ENCODE measurements at places on chromosomes 5 and 9.

DNA sequence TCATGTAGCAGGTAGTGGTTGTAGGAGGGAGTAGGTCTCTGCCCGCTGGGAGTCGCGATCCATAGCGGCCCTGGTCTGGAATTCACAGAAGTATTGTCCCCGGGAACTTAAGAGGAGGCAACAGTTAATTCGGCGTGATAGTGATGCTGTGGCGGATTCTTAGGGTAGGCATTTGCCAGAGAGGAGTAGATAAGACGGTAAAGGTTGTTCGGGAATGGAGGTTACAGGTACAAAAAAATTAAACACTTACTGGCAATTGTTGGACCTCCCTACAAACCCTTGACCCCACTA is 679 bp downstream of the SMC5 start:
- no peak for DNase-seq

DNA sequence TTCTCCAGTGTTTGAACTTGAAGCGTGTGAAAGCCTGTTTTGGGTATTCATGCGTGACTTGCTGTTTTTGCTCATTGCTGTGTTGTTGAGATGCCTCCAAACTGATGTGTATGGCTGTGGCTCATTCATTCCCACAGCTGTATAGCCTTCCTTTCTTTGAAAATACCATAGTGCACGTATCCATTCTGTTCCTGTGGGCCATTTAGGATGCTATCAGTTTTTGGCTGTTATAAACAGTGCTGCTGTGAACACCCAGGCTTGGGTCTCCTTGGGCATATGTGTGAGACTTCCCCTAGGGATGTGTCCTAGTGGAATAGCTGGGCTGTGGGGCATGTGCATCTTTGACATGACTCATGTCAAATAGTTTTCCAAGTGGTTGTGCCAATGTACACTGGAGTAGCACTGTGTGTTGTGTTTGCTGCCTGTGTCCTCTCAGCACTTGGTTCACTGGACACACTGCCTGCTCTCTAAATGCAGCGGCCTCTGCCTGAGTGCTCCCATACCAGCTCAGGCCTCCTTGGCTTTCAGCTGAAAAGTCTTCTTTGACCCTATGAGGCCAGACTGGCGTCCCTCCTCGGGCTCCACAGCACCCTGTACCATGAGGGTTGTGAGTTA is 102.6 kb upstream of the TBC1D2 start:
- no peak for DNase-seq

- DNase-seq = no peak
Observed at GRCh38 chr9:94881940-94882339, 155.4 kb downstream of the AOPEP start.

- DNase-seq = no peak
Observed at GRCh38 chr5:112294126-112294525, 125.0 kb downstream of the EPB41L4A start.

DNA sequence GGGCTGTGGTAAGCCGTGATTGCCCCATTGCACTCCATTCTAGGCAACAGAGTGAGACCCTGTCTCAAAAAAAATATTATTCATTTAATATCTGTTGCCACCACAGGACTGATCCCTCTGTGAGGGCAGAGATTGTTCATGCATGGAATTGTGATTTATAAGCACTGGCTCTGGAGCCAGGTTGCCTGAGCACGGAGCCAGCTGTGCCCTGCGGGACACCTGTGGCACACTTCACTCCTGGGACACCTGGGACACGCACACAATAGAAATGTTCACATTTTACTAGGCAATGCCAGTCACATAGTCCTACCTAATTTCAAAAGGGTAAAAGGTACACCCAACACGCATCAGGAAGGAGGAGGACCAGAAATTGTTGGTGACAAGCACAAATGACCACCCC is 83.0 kb upstream of the GABRP start:
- DNase-seq = no peak

DNA sequence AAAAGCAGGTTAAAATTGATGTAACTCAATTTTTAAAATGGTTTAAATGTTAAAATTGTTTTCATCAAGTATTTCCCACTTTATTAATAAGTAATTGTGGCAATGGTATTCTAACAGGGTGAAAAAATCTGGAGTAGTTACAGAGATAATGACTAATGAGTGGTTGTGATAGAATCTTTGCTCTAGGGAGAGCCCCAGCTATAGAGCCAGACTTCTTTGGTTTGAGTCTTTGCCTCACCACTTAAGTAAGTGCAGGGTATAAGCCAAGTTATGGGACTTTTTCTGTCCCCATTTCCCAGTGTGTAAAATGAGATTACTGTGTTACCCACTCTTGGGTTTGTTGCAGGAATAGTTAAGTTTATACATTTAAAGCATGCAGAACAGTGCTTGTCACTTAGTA is 158.1 kb downstream of the FER start:
- no peak for DNase-seq

DNA sequence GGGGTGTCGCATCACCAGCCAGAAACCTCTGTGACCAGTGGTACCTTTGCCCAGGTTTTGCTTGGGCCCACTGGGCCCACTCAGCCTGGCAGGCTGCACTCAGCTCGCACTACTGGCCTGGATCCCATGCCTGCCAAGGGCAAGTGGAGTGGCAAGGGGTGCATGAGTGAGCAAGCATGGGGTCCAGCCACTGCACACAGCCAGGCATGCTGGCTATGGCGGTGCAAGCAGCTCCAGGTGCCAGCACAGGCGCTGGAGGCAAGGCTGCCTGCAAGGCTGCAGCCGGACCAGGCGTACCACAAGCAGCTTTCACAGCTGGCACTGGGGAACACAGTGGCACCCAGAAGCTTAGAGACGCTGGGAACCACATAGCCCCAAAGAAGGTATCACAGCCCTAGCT is 80.1 kb downstream of the NLN start:
- DNase-seq = no peak

DNA sequence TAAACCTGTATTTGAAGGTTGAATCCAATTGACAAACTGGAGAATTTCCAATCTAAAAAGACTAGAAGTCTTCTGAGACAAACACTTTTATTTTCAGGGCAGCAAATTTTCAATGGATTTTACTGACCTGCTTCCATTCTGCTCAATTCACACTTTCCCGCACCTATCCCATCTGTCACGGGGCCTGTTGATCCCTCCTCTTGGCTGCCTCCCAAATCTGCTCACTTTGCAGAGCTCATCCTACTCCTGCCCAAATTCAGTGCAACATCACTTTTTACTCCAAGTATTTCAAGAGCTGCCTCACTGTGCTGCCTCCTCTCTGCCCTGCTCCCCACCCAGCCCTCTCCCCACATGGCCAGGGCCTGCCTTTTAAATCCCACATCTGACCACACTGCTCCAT is 35.1 kb downstream of the GOLM1 start:
- no peak for DNase-seq

- DNase-seq = no peak
Observed at GRCh38 chr9:89177944-89178829, at the start of gene SHC3. Gene SHC3, minus strand, starts transcription at chr9:89178818. Its CDS starts 358 bp downstream, at chr9:89178460.

DNA sequence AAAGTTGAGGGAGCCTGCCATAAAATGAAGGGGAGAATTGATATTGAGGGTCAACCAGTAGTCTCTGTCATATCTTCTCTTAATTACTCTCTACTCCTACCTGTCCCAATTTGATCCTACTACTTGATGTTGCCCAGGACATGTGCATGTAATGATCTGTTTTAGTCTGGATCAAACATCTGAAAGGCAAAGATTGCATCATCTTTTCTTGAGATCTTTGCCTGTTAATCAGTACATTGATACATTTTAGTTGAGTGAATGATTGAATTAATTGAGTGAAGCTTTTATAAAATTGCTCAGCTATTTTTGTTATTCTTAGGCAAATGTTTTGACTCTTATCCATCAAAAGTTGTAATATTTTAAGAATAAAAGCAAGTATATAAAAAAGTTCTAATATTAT is 21.7 kb downstream of the ARHGEF28 start:
- DNase-seq = no peak

DNA sequence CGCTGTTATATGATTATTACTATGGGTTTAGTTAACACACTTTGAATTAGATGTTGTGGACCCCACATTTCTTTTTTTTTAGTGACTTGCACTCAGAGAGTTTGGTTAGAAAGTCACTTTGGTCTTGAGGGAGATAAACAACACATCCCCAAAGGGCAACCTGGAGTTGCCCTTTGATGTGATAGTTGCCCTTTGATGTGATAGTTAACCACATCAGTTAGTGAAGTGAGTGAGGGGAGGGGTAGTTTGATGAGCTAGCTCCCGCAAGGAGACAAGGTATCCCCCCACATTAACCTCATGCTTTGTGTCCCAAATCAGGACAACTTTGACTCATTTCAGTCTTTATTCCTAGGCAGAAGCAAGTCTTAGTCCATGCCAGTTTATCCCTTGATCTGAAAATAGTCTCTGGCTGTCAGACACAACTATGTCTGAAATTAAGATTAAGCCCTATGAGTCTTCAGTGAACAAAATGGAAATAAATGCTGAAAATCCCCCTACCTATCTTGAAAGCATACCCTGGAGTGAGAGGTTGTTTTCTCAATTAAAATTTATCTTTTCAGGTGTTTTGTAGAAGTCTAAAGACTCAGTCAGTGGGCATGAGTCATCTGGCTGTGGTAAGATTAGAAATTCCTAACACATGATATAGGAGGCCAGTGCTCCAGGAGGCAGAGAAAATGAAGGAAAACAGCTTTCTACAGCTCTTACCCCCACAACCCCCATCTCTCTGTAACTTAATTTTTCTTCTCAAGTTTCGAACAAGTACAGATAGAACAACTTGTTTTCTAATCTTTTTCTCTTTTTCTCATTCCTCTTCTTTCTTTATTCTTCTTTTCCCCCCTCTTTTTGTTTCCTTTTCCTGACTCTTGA is 208.9 kb upstream of the DMRTA1 start:
- DNase-seq = no peak

DNA sequence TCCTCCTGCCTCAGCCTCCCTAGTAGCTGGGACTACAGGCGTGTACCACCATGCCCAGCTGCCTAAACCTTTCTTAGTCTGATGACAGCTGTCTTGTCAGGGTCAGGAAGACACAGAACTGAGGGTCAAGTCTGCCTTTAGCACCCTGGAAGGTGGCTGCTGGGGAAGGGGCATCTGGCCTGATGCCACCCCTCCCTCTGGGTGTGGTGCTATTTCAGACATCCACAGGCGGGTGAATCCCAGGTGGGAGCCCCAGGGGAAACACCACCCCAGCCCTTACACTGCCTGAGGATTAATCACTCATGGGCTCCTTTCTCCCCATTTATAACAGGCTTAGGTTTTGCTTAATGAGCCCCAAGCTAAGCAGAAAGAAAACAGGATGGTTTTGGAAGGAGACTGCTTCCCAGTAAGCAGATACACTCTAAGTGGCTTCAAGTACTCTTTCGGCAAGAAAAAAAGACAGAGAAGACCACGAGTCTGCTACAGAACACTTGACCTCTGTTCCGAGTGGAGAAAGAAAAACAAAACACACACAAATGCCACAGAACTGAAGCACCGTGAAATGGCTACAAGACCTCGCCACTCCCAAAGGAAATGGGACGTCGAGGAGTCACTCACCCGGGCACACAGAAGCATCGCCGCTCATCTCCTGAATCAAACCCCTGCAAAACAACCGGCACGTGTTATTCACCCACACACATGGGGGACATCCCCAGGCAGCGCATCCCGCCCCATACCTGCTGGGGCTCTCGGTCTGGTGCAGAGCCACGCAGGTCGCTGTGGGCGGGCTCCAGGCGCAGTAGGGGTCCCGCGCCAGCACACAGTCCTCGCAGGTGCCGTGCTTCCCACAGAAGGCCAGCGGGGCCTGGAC is 62.4 kb downstream of the SECISBP2 start:
- no peak for DNase-seq

GRCh38 chr9:71781391-71781790 is 13.1 kb upstream of the CEMIP2 start:
- DNase-seq = no peak

DNA sequence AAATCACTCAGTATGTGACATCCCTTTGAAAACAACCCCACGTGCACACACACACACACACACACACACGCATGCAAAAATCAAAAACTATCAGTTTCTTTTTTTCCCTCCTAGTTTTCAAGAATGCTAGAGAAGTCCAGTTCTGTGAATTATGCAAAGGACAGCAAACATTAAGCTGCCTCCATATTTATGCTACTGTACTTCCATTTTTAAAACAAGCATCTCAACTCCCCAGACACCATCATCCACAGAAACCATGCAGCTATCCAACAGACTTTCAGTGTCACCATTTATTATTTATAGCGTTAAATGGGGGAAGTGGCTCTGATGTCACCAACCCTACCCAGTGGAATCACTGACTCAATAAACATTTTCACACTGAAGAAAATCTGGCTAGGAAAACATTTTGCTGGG is 1.6 kb downstream of the FBXW11 start:
- peak; percentile 36 for DNase-seq

GRCh38 chr9:116641292-116642059 is 45.6 kb upstream of the TRIM32 start:
- no peak for DNase-seq

- no peak for DNase-seq
Observed at GRCh38 chr5:84783003-84783402, 398.3 kb upstream of the EDIL3 start.

- no peak for DNase-seq
Observed at GRCh38 chr5:168674893-168675482, 95.8 kb upstream of the PANK3 start.

- no peak for DNase-seq
Observed at GRCh38 chr9:37942621-37943344, 38.9 kb upstream of the SLC25A51 start.

- no peak for DNase-seq
Observed at GRCh38 chr5:172953776-172954675, 5.2 kb upstream of the RPL26L1 start.

- no peak for DNase-seq
Observed at GRCh38 chr5:176675676-176676360, 28.5 kb downstream of the TSPAN17 start.

DNA sequence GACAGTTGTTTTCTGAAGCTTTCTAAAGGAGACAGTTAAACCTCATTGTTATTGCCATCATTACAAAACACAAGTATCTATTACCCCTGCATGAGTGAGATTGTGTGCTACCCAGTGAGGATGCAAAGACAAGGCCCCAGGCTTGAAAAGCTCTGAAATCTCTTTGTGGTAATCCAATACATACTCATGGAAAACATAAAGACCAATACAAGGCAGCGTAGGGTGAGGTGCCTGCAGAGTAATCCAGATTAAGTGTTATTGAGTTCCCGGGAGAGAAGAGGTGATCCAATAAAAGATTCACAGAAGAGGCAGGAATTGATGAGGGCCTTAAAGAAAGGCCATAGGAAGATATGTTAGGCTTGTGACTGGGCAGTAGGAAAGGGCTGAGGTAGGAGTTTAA is 150.1 kb downstream of the MEF2C start:
- DNase-seq = no peak

GRCh38 chr5:153938191-153938842 is 100.4 kb downstream of the FAM114A2 start:
- no peak for DNase-seq

DNA sequence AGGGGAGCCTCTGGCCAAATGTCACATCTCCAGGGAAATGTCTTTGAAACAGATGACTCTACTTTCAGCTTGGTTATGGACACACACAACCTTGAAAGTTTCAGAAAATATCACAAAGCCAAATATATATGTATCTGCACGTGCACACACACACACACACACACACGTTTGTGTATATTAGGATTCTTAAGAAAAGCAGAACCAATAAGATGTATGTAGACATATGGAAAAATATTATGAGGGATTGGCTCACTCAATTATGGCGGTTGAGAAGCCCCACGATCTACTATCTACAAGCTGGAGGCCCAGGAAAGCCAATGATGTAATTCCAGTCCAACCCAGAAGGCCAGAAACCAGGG is 194.9 kb downstream of the PALM2AKAP2 start:
- no peak for DNase-seq

- no peak for DNase-seq
Observed at GRCh38 chr9:125611121-125611765, 95.8 kb downstream of the MAPKAP1 start.

GRCh38 chr5:171848006-171848405 is 62.4 kb downstream of the SMIM23 start:
- no peak for DNase-seq

GRCh38 chr5:78727786-78728761 is 79.5 kb upstream of the LHFPL2 start:
- DNase-seq = peak; percentile 83

All from GM06990 (cell line).